ENCODE measurements at places on chromosomes 7 and 10.

DNA sequence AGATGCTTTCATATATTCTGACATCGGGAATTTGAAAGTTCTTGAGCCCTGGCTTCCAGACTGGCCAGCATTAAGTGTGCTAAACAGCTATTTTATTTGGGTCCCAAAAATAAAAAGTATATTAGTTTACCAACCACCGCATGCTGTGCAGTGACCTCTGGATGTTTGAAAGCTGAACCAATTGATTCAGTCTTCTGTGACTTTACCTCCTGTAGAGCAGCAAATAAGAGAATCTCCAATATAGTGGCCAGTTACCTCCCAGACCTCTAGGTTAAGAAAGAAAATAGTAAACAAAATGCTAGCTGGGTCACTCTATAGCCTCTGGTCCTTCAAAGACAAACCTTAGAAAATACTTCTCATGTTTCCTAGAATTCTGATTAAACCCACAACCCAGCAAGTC lies 424.6 kb upstream of the NFE2L3 start:
- no peak for DNase-seq

GRCh38 chr7:125256446-125256845 lies 326.8 kb upstream of the POT1 start:
- DNase-seq, result no peak

DNA sequence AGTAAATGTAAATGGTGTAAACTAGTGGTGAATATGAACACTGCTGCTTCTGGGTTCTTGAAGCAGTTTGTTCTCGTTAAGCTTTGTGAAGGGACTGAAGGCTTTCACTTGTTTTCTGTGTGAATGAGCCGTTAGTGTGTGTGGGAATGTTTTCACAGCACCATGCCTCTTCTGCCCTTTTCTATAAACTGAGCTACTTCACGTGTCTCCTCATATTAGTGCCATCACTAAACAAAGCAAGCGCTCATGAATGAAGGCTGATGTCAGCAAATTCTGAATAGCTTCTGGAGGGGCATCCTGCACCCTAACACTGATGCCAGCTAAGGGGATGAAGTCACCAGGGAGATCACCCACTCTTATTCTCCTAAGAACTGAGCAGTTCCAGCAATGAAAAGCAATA lies 205.6 kb upstream of the ETV1 start:
- DNase-seq, result no peak

GRCh38 chr7:81162771-81163525 lies 244.1 kb upstream of the SEMA3C start:
- DNase-seq, result no peak

DNA sequence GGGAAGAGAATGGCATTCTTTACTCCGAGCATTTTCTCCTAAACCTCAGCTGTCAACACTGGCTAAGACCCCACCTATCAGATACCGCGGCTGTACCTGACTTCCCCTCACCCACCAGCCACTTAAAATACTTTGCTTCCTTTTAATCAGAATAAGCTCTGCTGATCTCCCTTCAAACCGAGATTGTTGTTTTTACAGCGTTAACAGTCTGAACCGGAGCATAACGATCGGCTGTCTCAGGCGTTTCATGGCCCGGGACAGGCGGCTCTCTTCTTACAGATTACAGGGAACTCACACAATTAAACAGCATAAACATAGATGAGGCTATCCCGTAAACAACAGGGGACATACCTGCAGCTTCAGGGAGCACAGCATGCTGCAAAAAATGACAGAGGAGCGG lies 174.3 kb upstream of the RNF32 start:
- DNase-seq, result no peak

DNA sequence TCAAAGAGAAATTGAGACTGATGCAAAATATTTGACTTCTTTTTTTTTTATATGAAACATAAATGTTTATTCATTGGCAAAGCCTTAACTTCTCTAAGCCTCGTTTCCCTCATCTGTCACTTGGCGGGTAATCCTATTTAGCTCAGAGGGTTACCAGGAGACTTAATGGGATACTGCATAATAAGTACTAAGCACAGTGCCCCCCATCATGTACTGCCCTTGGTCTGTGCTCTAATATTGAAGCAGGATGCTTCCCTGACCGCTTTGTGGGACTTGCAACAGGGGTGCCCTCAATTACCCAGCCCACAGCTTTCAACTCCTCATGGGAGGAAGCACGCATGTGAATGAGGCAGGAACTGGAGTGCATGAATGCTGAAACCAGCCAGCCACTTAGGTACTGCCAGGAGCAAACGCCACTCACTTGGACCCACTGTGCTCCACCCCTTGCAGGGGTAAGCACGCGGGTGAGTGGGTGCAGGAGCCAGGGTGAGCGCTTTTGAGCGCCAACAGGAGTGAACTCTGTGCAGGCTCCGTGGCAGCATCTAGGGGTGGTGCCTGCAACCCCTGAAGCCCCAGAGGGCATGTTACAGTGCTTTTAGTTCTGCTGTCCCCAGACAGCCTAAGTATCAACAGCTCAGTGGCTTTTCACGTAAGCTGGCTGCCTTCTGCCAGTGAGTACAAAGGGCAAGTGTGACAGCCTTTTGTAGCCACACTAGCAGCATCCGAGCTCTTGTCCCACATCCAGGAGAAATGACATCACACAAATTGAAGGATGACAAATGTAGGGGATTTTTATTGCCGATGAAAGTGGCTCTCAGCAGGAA lies 209.8 kb upstream of the C7orf33 start:
- no peak for DNase-seq

GRCh38 chr10:13587391-13587790 lies 626 bp downstream of the PRPF18 start:
- peak; percentile 24 for DNase-seq

DNA sequence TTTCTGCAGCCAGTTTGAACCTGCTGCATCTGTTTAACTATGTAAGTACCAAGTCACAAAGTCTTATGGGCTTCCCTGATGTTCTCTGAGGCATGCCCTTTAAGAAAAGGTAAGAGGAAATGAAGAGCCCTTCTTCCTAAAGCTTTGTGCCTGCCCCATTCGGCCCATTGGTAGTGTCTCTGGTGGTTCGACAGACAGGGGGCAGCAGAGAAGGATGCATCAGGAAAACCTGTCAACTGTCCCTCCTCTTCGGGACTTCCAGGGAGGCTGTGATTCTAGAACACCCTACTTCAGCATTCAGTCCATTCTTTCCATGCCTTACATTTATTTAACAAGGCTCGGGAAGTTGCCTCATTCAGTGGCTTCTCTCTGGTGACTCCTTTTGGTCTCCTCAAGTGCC lies 1.9 kb upstream of the SFRP4 start:
- no peak for DNase-seq
